ENCODE measurements at places on chromosomes 12 and 14.

DNA sequence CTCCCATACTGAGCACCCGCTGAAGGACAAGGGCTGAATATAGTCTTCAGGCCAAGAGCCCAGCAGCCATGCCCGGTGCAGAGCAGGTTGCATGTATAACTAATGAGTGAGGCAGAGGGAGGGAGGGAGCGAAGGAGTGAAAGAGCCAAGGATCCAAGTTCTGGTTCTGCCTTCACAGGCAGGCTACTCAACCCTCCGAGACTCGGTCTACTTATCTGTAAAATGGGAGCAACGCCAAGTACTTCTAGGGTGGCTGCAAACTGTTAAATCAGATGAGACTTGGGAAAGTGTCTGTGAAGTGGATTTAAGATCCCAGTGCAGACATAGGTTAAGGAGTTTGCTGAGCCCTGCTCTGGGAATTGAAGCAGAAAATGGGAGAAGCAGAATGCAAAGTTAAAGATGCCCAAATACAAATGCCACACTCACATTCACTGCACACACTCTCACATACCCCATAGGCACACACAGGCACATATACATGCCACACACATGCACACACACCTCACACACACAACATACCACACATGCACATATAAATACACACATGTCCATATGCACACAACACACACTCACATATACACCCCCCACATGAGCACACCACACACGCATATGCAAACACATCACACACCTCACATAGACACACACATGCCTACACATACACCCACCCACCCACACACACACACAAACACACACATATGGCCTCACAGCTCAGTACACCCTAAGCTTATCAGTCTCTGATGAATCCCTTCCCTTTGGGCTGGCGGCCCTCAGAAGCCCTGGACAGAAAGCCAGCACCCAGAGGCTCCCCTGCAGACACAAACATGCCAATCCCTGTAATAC is 76.7 kb downstream of the PITPNM2 start:
- no peak overlapping the region for H3K4me3 ChIP-seq
- no peak overlapping the region for H3K27ac ChIP-seq
- DNase-seq: no peak
- no peaks in the 10 kb centered on the region for H3K36me3 ChIP-seq

DNA sequence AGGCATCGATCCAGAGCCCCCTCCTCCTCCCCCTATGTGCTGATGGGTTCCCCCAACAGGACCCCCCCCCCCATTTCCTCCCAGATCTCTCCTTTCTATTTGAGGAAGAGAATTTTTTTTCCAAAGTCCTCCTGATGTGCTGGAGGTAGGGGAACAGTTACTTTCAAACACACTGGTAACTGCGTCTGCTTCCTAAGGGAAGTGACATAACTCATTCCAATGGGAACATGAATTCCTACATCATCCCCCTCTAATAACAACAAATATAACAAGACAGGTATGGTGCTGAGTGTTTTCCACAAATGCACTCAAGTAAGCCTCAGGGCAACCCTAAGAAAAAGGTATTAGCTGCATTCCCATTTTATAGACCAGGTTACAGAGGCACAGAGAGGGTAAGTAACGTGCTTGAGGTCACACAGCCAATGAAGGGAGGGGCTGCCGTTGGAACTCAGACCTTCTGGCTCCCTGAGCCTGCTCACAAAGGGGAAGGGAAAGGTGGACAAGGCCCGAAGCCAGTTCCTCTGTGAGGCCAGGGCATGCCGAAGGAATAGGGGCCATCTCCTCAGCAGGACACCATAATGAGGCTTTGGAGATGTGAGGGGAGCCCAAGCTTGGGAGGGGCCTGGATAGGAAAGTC is 121.1 kb upstream of the NCOR2 start:
- H3K36me3 ChIP-seq: no peaks in the 10 kb centered on the region
- no peaks in the 10 kb centered on the region for H3K27me3 ChIP-seq
- no peak overlapping the region for H3K4me3 ChIP-seq
- no peak overlapping the region for H3K27ac ChIP-seq

- no peaks in the 10 kb centered on the region for H3K36me3 ChIP-seq
- no peaks in the 10 kb centered on the region for H3K27me3 ChIP-seq
- no peak for DNase-seq
- no peak overlapping the region for H3K27ac ChIP-seq
- H3K4me1 ChIP-seq: no peaks in the 10 kb centered on the region
Measured at GRCh38 chr12:18576104-18576626, 161.6 kb downstream of the PLCZ1 start.

DNA sequence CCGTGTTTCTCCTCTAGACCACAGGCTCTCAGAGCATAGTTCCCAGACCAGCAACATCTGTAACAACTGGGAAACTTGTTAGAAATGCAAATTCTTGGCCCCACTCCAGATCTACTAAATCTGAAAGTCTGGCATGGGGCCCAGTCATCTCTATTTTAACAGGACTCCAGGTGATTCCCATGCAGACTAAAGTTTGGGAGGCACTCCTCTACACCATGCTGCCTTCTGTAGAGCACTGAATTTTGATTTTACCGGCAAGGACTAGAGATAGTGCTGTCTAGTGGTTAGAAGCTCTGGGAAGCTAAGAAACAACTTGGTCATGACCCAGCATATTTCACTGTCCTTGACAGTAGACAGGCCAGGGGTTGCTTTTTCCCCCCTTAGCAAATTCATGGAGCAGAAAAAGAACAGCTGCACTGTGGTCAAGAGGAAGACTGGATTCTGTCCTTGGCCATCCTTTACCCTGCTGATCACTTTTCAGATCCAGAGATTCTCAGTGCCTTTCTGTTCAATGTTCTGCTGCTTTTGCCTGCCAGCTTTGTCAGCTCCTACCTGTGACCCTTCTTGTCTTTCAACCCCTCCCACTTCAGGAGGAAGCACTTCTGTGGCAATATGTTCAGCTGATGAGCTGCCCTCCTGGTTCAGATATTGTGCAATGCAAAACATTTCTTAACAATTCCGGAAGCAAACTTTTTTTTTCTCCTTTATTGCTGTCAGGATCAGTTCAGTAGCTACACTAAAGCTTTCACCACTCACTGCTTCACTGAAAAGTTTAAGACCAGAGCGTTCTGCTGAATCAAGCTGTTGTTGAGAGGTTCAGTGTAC is 133.8 kb upstream of the NUDT4 start:
- no peak overlapping the region for H3K4me3 ChIP-seq
- no peak for DNase-seq
- H3K27me3 ChIP-seq: no peaks in the 10 kb centered on the region
- H3K27ac ChIP-seq: no peak overlapping the region

DNA sequence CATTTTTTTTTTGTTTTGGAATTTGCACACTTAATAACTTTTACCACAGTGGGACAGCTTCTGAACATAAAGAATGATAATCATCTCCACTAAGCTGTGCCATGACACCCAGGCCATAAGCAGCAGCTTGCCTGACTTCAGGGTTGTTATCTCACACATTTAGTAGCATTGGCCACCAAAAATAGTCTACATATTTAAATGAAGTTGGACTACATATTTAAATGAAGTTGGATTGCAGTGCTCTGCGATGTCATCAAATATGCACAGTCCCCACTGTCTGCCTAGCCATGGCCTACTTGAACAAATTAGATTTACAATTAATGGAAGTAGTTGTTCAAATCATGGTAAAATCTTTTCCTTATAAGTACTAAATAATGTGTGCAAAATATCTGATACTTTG is 101.0 kb downstream of the KLRB1 start:
- H3K27ac ChIP-seq: no peak overlapping the region
- H3K36me3 ChIP-seq: no peaks in the 10 kb centered on the region

GRCh38 chr12:57208631-57209282 is 7.8 kb upstream of the NXPH4 start:
- no peak for DNase-seq
- H3K27me3 ChIP-seq: no peaks in the 10 kb centered on the region
- no peaks in the 10 kb centered on the region for H3K4me1 ChIP-seq
- H3K4me3 ChIP-seq: no peak overlapping the region

Data from adrenal gland (tissue), 19 donors.